ENCODE measurements at places on chromosomes 7 and 10. TPM values are rescaled to one million over a fixed set of nuclear protein-coding genes. Genes with fewer than 3 reads are reported as not detected.

Gene NYAP1
- polyA plus RNA-seq = not detected

Gene NACAD
- polyA plus RNA-seq = 4.8 TPM

Gene PNLIPRP3
- not detected for polyA plus RNA-seq

Gene CELF2
- polyA plus RNA-seq = 160 TPM

Gene WDR91
- polyA plus RNA-seq = 2.7 TPM

Gene TAS2R41
- polyA plus RNA-seq = not detected

Gene OR2A1
- not detected for polyA plus RNA-seq

Gene TEX47
- polyA plus RNA-seq = not detected

Gene SPDYE1
- 0.11 TPM for polyA plus RNA-seq

Gene GRM3
- 25.7 TPM for polyA plus RNA-seq

Gene GIMAP4
- 0.19 TPM for polyA plus RNA-seq

Gene LIMK1
- 0.46 TPM for polyA plus RNA-seq

Gene CYP2C8
- 6.0 TPM for polyA plus RNA-seq

Gene ZNF862
- 2.7 TPM for polyA plus RNA-seq

Gene ADRA2A
- polyA plus RNA-seq = 1.6 TPM

Gene MBL2
- polyA plus RNA-seq = not detected

Gene TMEM236
- 0.13 TPM for polyA plus RNA-seq

Gene IL15RA
- not detected for polyA plus RNA-seq

Gene CALCR
- polyA plus RNA-seq = not detected

Gene PAX4
- not detected for polyA plus RNA-seq

Gene AMPH
- polyA plus RNA-seq = 32.8 TPM

Gene CHAT
- not detected for polyA plus RNA-seq

Gene NUTM2A
- not detected for polyA plus RNA-seq

Gene SEMA4G
- 76.9 TPM for polyA plus RNA-seq

Gene CEP55
- not detected for polyA plus RNA-seq
